Midbrain (tissue), 1 donor: ENCODE measurements at places on chromosomes 4 and X.

GRCh38 chr4:102878901-102879300 lies 10.1 kb downstream of the CISD2 start:
- DNase-seq: no peak

GRCh38 chr4:15294832-15295231 lies 133.0 kb upstream of the C1QTNF7 start:
- no peak for DNase-seq

GRCh38 chrX:97065066-97065465 lies 181.4 kb downstream of the RPA4 start:
- no peak for DNase-seq

- no peak for DNase-seq
These were observed 217.0 kb downstream of the BMPR1B start for GRCh38 chr4:94974773-94975172.

- no peak for DNase-seq
These were observed 54.8 kb downstream of the ZFX start for GRCh38 chrX:24204331-24204730.
